SJSA1 (cell line): ENCODE measurements at places on chromosomes 11 and 22. TPM values are rescaled to one million over a fixed set of nuclear protein-coding genes. Genes with fewer than 3 reads are reported as not detected.
A peak's percentile ranks its signal among the peaks of the same experiment; 100 is the strongest.

The LRRC56 gene
- 0.05 TPM in 1 of 2 replicates, not detected in the other for total RNA-seq

The GAS2 gene
- 1.8 and 2.0 TPM in 2 replicates for total RNA-seq

- peaks cover 94% of the 10 kb centered on the region for H3K4me1 ChIP-seq
- no peaks in the 10 kb centered on the region for H3K36me3 ChIP-seq
- peak overlapping the region; percentile 50 for H3K27ac ChIP-seq
- H3K4me3 ChIP-seq: no peak overlapping the region
- DNase-seq: no peak
Observed at GRCh38 chr22:43000441-43001175, 14.3 kb downstream of the PACSIN2 start.

DNA sequence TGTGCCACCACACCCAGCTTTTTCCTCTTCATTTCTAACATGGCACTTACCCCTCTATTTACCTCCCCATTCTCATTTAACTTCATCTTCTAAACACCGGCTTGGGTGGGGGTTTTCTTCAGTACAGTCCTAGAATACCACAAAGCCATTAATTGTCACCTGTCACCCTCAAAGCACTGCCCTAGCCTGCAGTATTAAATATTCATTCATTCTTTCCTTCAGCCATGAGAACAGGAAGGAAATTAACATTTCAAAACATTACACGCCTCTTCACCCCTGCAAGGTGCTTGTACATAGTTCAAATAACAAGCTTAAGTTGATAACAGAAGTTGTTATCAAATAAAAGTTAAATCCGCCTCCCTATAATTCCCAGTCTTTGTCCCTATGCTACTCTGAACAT lies 10.7 kb upstream of the VPS37C start:
- H3K36me3 ChIP-seq: no peaks in the 10 kb centered on the region
- H3K27me3 ChIP-seq: peaks cover 27% of the 10 kb centered on the region
- no peak overlapping the region for H3K4me3 ChIP-seq
- no peak for DNase-seq
- H3K4me1 ChIP-seq: no peaks in the 10 kb centered on the region

GRCh38 chr11:2467695-2468055 lies 22.9 kb downstream of the KCNQ1 start:
- no peaks in the 10 kb centered on the region for H3K36me3 ChIP-seq
- H3K4me1 ChIP-seq: no peaks in the 10 kb centered on the region
- H3K4me3 ChIP-seq: no peak overlapping the region

GRCh38 chr11:117387992-117388755 lies 60.5 kb downstream of the CEP164 start:
- H3K4me1 ChIP-seq: peaks cover 4% of the 10 kb centered on the region; the same call in 1 of the 2 replicates
- peaks cover 7% of the 10 kb centered on the region; the same call in 1 of the 2 replicates for H3K36me3 ChIP-seq
- DNase-seq: no peak
- no peaks in the 10 kb centered on the region for H3K27me3 ChIP-seq
- H3K4me3 ChIP-seq: no peak overlapping the region

- H3K36me3 ChIP-seq: peaks cover 11% of the 10 kb centered on the region; the same call in 1 of the 2 replicates
- H3K27ac ChIP-seq: no peak overlapping the region
- no peaks in the 10 kb centered on the region for H3K4me1 ChIP-seq
- no peak for DNase-seq
Observed at GRCh38 chr11:124122123-124122522, 6.9 kb downstream of the VWA5A start.
